ENCODE measurements at places on chromosomes 5 and 9.

DNA sequence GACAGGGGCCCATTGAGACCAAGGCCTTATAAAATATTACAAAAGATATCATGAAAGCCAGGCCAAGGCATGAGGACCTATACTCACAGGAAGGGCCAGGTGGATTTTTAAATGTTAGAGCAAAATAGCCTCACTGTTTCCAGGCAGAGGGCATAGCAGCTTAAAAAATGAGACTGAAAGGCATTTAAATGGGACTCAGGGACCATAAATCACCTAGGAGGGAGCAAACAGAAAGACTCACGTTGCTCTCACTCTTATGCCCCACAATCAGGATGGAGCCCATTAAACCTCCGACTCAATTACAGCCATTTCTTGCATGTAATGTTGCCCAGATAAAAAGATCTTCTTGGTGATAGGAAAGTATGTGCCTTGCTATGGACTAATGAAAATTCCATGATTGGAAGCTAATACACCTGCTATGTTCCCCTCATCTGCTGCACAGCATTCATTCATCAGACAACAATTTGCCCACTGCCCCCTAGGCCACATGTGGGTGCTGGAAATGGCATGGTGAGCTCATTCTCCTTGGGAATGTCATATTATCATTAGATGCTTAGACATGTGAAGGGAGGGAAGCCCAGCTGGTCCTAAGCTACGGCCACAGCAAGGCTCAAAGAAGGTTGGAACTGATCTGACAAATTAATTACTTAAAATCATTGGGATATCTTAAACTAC is 128.6 kb upstream of the GRIA1 start:
- H3K36me3 ChIP-seq: no peaks in the 10 kb centered on the region
- no peaks in the 10 kb centered on the region for H3K27me3 ChIP-seq
- no peak for DNase-seq
- peaks cover 10% of the 10 kb centered on the region for H3K4me1 ChIP-seq

DNA sequence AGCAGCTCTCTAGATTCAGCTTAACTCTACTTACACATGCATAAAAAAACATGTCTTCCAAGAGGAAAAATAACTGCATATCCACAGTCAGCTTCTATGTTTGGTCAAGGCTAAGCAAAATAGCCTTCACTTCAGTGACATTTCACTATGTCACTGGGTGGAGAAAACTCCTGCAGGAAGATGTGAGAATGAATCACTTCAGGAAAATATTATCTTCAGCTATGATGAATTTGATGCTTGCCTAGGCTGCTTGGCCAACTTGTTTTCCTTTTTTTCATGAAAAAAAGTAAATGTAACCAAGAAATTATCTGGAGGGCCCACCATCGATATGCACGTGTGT is 143.0 kb upstream of the ZNF608 start:
- no peak overlapping the region for H3K27ac ChIP-seq
- H3K36me3 ChIP-seq: no peaks in the 10 kb centered on the region
- H3K4me1 ChIP-seq: no peaks in the 10 kb centered on the region
- no peak for DNase-seq
- H3K27me3 ChIP-seq: no peaks in the 10 kb centered on the region

GRCh38 chr5:82287625-82288024 is 9.5 kb upstream of the RPS23 start:
- H3K4me3 ChIP-seq: no peak overlapping the region
- H3K27ac ChIP-seq: no peak overlapping the region
- no peaks in the 10 kb centered on the region for H3K4me1 ChIP-seq
- H3K27me3 ChIP-seq: no peaks in the 10 kb centered on the region
- DNase-seq: no peak
- no peaks in the 10 kb centered on the region for H3K36me3 ChIP-seq

- H3K27me3 ChIP-seq: no peaks in the 10 kb centered on the region
- H3K4me3 ChIP-seq: no peak overlapping the region
- no peaks in the 10 kb centered on the region for H3K4me1 ChIP-seq
- no peak for DNase-seq
Observed at GRCh38 chr5:161846746-161847145, 1.2 kb upstream of the GABRA1 start.

GRCh38 chr9:738209-738915 is 103.1 kb upstream of the DMRT1 start:
- no peak overlapping the region for H3K4me3 ChIP-seq
- no peaks in the 10 kb centered on the region for H3K27me3 ChIP-seq
- H3K4me1 ChIP-seq: no peaks in the 10 kb centered on the region

- peak overlapping the region; percentile 98 for H3K4me3 ChIP-seq
- 0 out of 2 replicates have a peak, but pooled peaks cover 3% of the 10 kb centered on the region for H3K4me1 ChIP-seq
- no peaks in the 10 kb centered on the region for H3K36me3 ChIP-seq
- H3K27me3 ChIP-seq: no peaks in the 10 kb centered on the region
Observed at GRCh38 chr5:75510836-75511434, 494 bp downstream of the CERT1 start.

DNA sequence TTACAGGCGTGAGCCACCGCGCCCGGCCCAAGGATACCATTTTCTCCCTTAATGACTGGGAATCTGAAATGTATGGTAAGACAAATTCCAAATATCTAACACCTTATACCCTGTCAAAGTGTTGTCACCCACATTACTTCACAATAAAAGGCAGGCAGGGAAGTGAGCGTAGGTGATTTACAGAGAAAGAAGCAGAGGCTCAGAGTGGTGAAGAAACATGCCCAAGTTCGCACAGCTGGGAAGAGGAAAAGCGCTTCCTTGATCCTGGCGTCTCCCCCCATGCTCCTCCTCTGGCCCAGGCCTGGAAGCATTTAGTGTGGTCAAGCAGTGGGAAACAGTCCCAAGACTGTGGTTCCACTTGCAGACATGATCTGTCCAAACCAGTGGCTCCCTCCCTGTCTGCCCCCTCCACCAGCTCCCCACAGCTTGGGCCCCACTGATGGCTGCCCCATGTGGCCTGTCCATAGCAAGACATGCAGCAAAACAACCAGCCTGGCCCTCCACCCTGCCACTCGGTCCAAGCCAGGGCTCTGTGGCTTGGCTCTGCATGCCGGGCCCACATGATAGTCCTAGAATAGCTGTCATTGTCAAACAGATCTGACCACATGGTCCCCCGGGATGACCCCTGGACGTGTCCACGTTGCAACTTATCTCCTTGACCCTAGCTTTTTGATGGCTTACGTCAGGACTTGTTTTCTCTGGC is 107.2 kb downstream of the TTLL11 start:
- DNase-seq: no peak
- no peaks in the 10 kb centered on the region for H3K4me1 ChIP-seq
- H3K27me3 ChIP-seq: no peaks in the 10 kb centered on the region
- no peak overlapping the region for H3K27ac ChIP-seq
- H3K4me3 ChIP-seq: no peak overlapping the region

GRCh38 chr9:92723801-92724323 is 40.8 kb downstream of the BICD2 start:
- H3K4me1 ChIP-seq: peaks cover 34% of the 10 kb centered on the region
- DNase-seq: no peak
- no peak overlapping the region for H3K4me3 ChIP-seq
- no peaks in the 10 kb centered on the region for H3K27me3 ChIP-seq
- no peak overlapping the region for H3K27ac ChIP-seq

GRCh38 chr9:118302721-118303120 is 598.5 kb downstream of the TLR4 start:
- no peaks in the 10 kb centered on the region for H3K4me1 ChIP-seq
- H3K27me3 ChIP-seq: no peaks in the 10 kb centered on the region
- no peak overlapping the region for H3K4me3 ChIP-seq

All from GM12878 (cell line).